ENCODE measurements at places on chromosomes 2 and 18.

- H3K27me3 ChIP-seq = no peaks in the 10 kb centered on the region
- DNase-seq = no peak
- H3K36me3 ChIP-seq = no peaks in the 10 kb centered on the region
- no peaks in the 10 kb centered on the region for H3K4me1 ChIP-seq
- H3K4me3 ChIP-seq = no peak overlapping the region
Observed at GRCh38 chr2:50006327-50006726, 852.0 kb upstream of the FSHR start.

DNA sequence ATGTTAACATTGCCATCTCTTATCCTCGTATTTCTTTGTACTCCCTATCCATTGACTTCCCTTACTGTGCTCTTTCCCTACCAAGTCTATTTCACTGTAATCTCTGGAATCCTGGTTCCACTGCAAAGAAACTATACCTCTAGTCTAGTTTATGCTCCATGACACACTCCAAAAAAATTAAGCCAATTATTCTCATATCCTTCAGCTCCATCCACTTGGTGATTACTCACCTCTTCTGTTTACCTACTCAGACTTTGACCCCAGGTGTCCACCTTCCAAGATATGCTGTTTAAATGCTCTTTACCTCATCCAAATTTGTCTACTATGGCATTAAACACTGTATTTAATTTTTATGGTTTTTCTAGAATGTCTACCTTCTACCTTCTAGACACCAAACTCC, 137.9 kb downstream of the ATAD2B start:
- no peaks in the 10 kb centered on the region for H3K4me1 ChIP-seq
- H3K36me3 ChIP-seq = no peaks in the 10 kb centered on the region
- DNase-seq = no peak

GRCh38 chr2:223300326-223300725, 248.3 kb downstream of the KCNE4 start:
- H3K4me3 ChIP-seq = no peak overlapping the region
- no peaks in the 10 kb centered on the region for H3K4me1 ChIP-seq
- no peak overlapping the region for H3K27ac ChIP-seq
- H3K27me3 ChIP-seq = no peaks in the 10 kb centered on the region

DNA sequence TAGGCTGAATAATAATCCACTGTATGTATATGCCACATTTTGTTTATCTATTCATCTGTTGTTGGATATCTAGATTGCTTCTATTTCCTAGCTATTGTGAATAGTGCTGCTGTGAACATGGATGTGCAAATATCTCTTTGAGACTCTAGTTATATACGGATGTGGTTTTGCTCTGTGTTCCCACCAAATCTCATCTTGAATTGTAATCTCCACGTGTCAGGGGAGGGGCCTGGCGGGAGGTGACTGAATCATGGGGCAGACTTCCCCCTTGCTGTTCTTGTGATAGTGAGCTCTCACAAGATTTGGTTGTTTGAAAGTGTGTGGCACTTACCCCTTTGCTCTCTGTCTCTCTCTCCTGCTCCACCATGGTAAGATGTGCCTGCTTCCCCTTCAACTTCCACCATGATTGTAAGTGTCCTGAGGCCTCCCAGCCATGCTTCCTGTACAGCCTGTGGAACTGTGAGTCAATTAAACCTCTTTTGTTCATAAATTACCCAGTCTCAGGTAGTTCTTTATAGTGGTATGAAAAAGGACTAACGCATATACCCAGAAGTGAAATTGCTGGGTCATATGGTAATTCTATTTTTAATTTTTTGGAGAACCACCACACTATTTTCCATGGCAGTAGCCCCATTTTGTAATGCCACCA, 86.1 kb upstream of the UPP2 start:
- no peak overlapping the region for H3K27ac ChIP-seq
- H3K27me3 ChIP-seq = no peaks in the 10 kb centered on the region
- no peaks in the 10 kb centered on the region for H3K36me3 ChIP-seq

DNA sequence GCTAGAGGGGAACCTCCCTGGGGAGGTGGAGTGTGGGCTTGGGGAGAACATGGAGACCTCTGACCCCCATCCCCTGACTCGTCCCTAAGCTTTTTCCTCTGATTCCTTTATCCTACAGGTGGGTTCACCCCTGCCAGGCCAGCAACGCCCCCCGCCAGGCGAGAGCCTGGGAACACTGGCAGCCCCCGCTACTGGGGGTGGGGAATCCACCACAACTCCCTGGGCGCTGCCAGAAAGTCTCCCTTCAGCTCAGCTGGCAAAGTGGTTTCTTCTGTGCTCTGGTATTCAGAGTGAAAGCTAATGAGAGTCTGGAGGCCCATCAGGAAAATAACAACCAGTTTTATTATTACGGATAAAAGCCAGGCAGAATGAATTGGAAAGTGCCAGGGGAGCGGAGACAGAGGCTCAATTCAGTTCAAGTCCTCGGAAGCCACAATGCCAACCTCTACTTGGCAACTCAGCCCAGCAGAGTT, 2.8 kb downstream of the DIPK1C start:
- no peaks in the 10 kb centered on the region for H3K36me3 ChIP-seq
- DNase-seq = no peak
- H3K27me3 ChIP-seq = peaks cover 9% of the 10 kb centered on the region
- H3K4me3 ChIP-seq = no peak overlapping the region

DNA sequence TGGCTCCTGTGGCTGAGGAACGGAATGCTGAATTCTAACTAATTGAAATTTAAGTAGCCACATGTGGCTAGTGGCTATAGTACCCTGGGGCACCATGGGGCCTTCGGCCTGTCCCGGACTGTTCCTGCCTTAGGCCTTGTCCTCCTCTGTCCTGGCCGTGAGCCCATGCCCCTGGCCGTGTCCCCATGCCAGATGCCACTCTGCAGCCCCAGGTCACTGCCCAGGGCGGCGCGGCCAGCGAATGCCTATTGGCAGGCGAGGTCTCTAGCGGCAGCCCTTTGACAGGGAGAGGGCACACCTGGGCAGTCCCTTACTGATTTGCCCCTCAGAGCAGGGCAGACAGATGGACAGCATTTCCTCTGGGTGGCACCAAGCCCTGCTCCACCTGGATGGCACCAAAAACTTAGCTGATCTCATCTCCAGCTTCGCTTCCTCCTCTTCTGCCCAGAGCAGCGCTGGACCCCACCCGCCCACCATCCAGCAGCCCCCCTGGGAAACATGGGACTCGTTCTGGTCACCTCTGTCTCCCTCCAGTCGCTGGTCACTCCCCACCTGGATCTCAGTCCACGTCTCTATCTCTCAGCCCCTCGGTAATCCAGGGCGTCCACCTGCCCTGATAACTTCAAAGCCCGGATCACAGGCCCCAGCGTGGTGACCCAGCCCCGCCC, 1.1 kb upstream of the DGKD start:
- no peak for DNase-seq
- H3K27me3 ChIP-seq = no peaks in the 10 kb centered on the region
- H3K4me3 ChIP-seq = no peak overlapping the region

DNA sequence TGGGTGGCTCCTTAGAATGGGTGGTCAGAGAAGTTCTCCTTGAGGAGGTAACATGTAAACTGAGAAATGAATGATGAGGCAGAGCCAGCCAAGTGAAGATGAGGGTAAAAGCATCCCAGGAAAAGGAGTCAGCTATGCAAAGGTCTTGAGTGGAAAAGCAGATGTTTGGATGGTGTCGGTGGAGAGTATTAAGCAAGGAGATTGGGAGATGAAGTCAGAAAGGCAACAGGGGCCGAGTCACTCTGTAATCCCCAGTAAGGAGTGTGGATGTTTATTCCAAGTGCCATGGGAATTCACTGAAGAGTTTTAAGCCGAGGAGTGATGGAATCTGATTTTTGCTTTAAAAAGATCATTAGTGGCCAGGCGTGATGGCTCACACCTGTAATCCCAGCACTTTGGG, 3.4 kb upstream of the STAMBP start:
- H3K27me3 ChIP-seq = no peaks in the 10 kb centered on the region
- no peak overlapping the region for H3K4me3 ChIP-seq
- no peaks in the 10 kb centered on the region for H3K36me3 ChIP-seq
- DNase-seq = no peak
- H3K4me1 ChIP-seq = no peaks in the 10 kb centered on the region

DNA sequence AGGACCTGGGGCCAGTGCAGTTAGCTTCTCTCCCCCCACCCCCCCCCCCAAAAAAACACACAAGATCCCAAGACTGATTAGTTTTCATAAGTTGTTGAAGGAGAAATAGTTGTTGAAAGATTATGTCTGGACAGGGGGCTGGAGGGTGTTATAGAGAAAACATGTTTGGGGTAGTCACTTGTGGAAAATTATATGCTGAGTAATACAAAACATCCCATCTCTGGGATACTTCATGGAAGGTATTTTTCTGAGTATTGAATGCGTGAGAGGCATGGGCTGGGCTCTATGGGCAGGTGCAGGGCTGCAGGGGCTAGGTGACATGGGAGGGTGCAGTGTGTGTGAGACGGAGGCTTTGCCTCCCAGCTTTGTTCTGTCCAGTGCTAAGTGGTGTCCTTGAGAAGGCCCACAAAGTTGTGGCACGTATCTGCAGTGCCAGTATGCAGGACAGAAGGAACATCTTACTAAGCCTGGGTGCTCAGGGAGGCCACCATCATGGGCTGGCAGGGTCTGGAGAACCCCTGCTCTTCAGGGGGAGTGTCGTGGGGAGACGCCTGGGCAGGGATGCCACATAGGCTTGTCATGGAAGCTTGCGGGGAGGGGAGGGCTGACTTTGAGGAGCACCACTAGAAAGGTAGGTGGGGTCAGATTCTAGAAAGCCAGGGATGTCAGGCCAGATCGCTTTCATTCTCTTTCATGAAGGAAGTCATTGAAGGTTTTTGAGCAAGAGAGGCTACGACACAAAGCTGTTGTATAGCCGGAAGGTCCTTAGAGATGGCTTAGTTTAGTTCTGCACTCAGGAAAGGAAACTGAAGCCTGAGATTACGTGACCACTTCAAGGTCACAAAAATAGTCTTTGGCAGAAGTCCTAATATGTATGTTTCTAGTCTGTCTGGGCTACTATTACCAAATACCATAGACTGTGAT, 232.0 kb downstream of the LDLRAD4 start:
- H3K27ac ChIP-seq = no peak overlapping the region
- no peaks in the 10 kb centered on the region for H3K27me3 ChIP-seq
- no peaks in the 10 kb centered on the region for H3K36me3 ChIP-seq

GRCh38 chr18:58054041-58054781, 10.2 kb downstream of the NEDD4L start:
- H3K36me3 ChIP-seq = no peaks in the 10 kb centered on the region

GRCh38 chr2:173792166-173792565, 173.0 kb downstream of the SP3 start:
- no peaks in the 10 kb centered on the region for H3K36me3 ChIP-seq
- no peak for DNase-seq
- H3K4me3 ChIP-seq = no peak overlapping the region
- no peaks in the 10 kb centered on the region for H3K27me3 ChIP-seq

GRCh38 chr2:229634601-229635370, 79.6 kb downstream of the DNER start:
- DNase-seq = peak; percentile 41
- H3K27ac ChIP-seq = no peak overlapping the region
- H3K36me3 ChIP-seq = no peaks in the 10 kb centered on the region
- no peaks in the 10 kb centered on the region for H3K27me3 ChIP-seq

DNA sequence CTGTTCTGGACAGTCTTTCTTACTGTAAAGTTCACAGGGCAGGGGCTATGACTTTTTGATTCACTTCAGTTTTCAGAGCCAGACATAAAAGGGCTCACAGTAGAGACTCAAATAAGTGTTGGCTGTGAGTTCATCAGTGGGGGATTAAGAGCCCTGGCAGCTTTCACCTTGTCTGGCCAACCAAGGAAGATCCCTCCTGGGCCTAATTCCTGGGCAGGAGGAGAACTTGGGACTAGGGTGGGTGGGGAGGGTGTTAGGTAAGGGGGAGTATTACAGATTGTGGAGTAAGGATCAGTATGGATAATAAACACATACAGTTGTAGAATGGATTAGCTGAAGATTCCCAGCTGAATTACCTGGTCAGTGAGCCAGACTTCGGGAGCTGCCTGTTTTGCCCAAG, 904 bp upstream of the SFXN5 start:
- no peak for DNase-seq
- no peaks in the 10 kb centered on the region for H3K27me3 ChIP-seq
- H3K4me3 ChIP-seq = no peak overlapping the region
- H3K4me1 ChIP-seq = no peaks in the 10 kb centered on the region
- H3K27ac ChIP-seq = peak overlapping the region; percentile 94

GRCh38 chr2:38829971-38830370, 45.8 kb downstream of the DHX57 start:
- H3K4me3 ChIP-seq = no peak overlapping the region
- DNase-seq = no peak
- H3K27ac ChIP-seq = no peak overlapping the region
- no peaks in the 10 kb centered on the region for H3K27me3 ChIP-seq
- H3K4me1 ChIP-seq = no peaks in the 10 kb centered on the region
- peaks cover 15% of the 10 kb centered on the region for H3K36me3 ChIP-seq

DNA sequence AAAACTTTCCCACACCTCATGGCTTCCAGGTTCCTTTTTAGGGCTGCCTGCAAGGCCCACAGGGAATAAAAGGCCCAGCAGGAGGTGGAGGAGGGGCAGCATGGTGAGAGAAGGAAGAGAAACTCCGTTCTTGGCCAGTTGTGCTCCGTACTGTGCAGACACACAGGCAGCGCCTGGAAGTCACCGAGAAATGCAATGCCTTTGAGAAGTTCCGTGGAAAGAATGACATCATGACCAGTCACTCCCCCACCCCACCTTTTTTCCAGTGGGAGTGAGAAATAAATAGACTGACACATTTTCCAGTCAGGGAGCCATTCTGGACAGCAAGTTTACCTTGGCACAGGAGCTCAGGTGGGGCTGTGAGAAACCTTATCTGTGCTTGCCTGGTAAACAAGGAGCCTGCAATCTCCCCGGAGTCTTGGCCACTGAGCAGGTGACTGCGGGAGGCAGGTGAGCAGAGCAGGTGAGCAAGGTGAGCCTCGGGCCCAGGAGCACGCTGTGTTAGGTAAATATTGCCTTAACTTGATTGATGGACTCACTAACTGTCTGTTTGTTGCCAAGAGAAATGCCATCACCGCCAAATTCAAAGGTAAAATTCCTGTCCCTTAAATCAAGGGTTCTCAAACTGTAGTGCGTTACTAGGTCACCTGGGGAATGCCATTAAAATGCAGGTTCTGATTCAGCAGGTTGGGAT, 13.5 kb upstream of the LBH start:
- H3K27ac ChIP-seq = no peak overlapping the region
- peak; percentile 63 for DNase-seq
- no peaks in the 10 kb centered on the region for H3K27me3 ChIP-seq

DNA sequence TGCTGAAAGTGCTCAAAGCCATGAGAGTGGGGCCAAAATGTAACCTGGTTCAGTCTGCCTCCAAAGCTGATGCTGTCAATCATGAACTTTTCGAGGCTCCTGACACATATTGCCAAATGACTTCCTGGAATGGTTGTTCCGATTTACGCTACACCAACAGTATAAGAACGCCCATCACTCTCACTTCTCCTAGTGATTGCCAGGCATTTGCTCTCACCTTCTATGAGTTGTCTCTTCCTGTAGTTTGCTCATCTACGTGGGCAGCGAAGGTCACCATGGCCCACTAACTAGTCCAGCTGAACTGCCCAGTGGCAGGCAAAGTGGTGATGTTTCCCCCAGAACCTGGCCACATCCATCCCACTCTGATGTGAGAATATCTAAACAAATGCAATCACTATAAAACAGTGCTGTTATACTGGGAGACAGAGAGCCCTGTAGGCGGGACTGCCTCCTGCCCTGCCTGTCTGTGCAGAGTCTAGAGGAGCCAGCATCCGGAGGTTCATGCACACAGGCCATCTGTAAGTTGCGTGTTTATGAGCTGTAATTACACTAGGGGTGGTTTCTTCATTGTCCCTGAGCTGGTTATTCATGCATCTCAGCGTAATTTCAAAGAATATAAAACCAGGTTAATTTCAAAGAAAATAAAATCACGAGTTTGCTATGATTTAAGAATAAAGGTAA, 8.8 kb upstream of the CABLES1 start:
- DNase-seq = no peak
- H3K27me3 ChIP-seq = no peaks in the 10 kb centered on the region
- H3K27ac ChIP-seq = no peak overlapping the region
